ENCODE measurements at places on chromosomes 6 and 20.
A peak's percentile ranks its signal among the peaks of the same experiment; 100 is the strongest.

DNA sequence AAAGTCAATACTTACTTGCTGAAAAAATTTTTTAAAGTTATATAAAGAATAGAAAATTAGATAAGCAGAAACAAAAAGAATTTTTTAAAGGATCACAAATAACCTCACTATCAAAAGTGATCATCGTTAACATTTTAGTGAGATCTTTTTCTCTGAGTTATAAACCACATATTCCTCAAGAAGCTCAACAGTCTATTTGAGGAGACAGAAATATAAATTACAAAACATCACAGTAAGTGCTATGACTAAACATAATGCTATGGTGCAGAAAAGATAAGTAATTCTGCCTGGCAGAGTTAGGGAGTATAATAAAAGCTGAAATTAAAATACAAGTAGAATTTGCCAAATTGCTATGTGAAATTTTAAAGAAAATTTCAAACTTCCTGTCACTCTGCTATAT is 226.7 kb downstream of the LMBRD1 start:
- DNase-seq = no peak

DNA sequence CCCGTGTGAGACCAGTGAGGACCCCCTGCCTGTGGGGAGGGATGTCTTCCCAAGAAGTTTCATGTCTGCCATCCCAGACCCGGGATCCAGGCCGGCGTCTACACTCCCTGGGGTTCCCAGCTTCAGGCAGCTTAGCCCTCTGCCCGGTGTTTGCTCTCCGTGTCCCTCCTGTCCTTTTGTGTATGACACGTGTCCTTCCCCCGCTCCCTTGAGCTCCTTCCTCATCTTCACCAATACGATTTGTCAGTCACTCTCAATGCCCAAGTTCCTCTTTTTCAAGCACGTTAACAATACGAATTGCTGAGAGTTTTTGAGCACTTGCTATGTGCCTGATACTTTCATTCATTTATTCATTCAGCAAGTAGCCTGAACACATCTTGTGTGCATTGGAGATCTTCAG is 115.6 kb upstream of the PTPN1 start:
- DNase-seq = no peak

DNA sequence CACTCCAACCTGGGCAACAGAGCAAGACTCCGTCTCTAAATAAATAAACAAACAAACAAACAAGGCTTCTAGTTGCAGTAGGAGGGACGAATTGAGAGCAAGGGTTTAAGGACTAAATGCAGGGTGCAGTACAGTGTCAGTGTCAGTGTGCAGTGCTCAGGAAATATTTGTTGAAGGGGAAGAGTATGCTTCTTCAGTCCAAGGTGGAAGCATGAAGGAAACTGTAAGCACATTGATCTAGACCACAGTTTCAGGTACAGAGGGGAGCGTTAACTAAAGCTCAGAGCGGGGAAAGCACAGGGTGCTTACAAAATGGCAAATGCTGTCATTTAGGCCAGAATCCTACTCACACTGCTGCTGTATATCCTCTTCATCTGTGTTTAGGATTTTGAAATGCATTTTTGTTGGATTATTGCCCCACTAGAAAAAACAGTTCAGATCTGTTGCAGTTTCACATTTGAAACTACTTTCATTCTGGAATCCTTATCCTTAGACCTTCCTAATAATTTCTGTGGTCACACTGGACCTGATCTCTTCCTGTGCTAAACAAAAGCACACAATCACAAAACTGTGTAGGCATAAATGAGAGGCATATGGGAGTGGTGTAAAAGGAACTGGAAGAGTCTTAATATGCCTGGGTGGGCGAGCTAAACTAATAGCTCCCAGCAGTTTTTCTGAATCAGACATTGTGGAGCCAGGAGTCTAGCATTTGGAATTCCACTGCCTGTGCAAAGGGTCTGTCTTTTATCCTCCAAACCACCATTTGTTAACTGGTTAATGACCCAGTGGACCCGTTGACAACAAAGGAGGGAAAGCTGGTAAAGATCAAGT is 41.4 kb downstream of the CBFA2T2 start:
- peak; percentile 20 for DNase-seq

GRCh38 chr6:168516944-168517741 is 76.2 kb downstream of the SMOC2 start:
- DNase-seq = no peak

DNA sequence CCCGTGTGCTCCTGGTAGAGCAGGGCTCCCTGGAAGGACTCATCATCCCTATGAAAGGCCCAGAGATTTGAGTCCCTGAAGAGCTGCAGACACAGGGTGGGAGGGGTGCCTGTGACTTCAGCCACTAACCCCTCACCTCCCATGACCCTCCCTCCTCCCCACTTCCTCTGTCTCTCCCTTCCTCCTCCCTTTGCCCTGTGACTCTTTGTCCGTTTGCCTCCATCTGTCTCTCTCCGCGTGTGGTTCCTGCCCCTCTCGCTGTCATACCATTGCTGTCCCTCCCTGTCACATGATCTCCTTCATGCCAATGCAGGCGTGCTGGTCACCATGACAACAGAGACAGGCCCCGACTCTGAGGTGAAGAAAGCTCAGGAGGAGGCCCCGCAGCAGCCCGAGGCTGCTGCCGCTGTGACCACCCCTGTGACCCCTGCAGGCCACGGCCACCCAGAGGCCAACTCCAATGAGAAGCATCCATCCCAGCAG is 19.0 kb downstream of the EPB41L1 start:
- no peak for DNase-seq

GRCh38 chr6:10621213-10621612 is 73.2 kb downstream of the C6orf52 start:
- DNase-seq = no peak

DNA sequence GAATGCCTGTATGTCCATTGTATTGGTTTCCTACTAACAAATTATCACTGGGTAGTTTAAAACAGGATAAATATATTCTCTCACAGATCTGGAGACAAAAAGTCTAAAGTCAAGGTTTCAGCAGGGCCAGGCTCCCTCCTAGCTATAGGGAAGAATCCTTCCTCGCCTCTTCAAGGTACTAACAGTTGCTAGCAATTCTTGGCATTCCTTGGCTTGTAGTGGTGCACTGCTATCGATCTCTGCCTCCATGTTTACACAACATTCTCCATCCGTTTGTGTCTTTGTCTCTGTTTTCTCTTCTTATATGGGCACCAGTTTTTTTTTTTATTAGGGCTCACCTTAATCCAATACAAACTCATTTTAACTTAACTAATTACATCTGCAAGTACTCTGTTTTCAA is 48.9 kb downstream of the OR2B6 start:
- DNase-seq = no peak

DNA sequence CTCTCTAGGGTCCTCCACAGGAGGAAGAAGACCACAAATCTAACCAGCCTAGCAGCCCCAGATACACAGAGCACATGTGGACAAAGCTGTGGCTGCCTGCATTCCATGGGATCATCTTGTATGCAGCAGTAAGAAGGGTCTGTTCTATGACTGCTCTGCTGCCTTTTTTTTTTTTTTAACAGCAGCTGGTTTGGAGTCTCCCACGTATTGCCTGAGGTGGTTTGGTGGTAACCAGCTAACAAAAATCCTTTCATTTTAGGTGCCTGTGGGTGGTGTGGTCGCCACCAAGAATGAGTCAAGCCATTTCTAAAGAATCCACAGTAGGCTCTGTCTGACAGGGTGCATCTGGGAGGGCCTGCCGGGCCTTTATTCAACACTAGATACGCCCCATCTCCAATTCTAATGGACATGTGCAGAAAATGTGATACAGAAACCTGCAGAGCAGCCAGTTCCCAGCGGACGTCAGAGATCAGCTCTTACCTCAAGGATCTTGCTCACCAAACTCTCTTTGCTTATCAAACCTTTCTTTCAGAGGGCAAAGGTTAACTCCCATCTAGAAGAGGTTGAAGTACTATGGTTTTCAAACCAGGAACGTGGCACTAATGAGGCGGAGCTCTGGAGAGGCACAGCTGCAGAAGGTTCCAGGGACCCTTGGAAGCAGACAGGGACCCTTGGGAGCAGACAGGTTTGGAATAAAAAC is 32.0 kb downstream of the GNAS-AS1 start:
- DNase-seq = peak; percentile 59

DNA sequence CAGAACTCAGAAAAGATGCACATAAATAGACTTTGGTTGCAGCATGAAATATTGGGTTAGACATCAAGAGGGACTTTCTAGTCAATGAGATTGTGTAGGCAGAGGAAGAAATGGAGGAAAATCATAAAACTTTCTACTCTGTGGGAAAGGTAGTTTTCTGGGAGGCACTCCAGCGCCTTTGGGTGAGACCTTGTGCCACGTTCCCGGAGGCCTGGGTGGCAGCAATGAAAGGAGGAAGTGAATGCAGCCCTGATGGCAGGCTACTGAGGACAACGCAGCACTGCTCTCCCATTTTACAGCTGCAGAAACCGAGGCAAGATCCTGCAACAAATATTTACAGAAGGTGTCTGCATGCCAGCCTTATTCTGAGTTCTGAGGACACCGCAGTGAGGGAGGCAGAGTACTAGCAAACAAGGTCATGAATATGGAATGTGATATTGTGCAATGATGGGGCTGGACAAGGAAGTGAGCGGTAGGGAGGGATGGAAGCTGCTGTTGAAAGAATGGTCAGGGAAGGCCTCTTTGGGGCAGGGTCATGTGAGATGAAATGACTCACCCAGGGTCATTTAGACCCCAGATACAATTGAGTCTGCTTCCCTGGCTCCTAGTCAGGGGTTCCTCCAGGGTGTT is 159.1 kb downstream of the TFAP2C start:
- peak; percentile 85 for DNase-seq

DNA sequence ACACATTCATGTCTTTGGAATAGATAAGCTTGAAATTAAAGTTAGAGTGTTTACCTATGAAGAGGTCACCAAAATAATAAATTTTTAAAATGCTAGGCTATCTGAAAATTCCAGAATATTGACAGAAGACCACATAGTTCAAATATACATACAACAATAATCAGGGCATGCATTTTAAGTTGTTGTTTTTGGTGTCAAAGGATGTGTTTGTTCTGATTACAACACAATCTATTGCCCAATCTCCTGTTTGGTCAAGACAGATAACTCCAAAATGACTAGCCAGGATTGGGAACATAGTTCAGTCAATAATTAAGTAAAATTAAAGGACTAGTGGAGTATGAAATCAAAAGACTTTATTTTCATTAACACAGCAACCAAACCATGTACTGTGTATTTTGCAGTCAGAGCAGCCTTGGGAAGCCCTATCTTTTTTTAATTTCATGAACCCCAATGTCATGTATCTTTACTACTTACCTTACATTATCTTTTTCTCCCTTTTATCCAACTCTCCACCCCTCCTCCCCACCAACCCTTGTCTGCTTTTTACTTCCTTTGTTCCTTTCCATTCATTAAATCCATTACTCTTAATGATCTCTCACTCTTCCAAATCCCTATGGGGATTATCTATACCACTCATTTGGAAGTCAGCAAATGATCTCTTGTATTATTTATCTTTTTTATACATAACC is 111.2 kb downstream of the CDK19 start:
- no peak for DNase-seq

DNA sequence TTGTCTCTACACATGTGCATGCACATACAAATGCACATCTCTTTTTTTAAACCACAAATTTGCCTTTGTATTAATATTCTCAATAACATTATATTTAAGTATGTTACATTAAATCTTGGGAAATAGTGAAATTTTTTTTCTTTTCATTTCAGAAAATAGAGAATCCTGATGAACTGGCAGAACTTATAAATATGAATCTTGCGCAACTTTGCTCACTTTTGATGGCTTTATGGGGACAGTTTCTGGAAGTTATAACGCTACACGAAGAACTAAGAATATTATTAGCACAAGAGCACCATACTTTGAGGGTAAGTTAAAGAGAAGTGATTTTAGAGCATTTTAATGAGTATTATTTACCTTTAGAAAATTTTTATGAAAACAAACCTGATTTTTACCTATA is 64.2 kb upstream of the SDHAF4 start:
- no peak for DNase-seq

- peak; percentile 18 for DNase-seq
Measured at GRCh38 chr6:79762370-79762769, 131.2 kb downstream of the SH3BGRL2 start.

GRCh38 chr6:35428421-35429149 is 23.6 kb upstream of the FANCE start:
- DNase-seq = no peak

DNA sequence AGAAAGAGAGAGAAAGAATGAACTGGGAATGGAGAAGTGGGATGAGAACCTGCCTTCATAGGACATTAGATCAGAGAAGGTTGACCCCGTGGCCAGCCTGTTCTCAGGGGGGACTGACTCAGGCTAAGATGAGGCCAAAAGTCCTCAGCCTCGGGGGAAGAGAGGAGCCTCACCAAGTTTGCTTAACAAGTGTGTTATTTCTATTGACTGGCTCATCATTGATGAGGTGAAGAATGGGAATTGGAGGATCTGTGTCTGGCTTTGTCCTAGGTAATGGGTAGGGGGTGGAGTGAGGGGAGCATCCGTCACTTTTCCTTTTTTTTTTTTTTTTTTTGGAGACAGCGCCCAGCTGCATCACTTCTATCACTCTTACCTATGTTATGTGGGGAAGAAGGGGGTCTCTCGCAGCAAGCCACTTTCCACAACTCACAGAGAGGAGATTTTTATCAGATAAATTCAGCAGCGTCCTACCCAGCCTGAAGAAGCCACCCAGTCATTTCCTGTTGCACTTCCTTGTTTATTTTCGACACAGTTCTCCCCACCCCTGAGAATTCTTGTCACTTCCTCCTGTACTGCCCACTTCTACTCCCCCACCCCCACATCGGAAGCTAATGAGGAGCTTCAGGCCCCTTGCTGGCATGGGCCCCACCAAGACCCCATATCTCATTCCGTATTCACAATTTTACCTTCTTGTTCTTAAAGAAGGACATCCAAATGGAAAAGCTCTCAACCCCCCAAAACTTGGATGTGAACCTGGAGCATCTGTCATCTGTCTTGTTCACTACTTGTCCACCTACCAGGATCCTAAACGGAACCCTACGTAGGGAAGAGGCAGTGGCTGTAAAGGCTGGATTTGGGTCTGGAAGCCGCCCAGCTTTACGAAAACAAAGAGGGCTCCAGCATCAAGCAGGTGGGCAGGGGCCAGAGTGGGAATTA is 2.8 kb upstream of the RNASET2 start:
- no peak for DNase-seq

GRCh38 chr20:4920655-4921054 is 80.7 kb downstream of the SLC23A2 start:
- DNase-seq = no peak

DNA sequence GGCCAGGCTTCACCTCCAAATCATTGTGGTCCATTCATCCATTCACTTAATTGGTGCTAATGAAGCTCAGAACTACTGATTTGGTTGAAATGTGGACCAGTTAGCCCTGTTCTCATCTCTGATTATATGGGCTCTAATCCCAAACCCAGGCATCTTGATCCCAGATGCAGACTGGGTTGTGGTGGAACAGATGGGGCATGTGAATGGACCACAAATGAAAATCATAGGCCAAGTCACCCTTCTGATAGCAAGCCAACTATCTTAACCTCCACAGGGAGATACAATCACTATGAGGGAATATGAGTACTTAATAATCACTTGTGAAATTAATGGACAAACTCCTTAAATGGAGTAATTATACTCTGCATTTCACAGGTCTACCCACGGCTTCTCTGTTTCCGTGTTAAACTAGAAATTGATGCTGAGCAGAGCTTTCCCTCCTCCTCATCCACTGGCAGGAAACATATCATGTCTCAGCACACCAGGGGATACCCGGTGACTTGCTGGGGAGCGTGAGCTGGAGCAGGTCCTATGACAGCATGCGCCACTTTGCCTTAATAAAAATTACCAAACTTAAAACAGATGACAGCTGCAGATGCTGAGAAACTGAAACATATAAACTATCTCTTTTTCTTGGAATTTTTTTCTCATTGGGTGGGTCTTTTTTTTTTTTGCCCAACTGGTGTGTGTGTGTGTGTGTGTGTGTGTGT is 108.8 kb upstream of the HEY2 start:
- no peak for DNase-seq

All from AG20443 (cell line).